ENCODE measurements at places on chromosomes 6 and 20.

GRCh38 chr20:44153636-44154043 lies 33.3 kb downstream of the JPH2 start:
- DNase-seq = no peak

- DNase-seq = no peak
Observed at GRCh38 chr6:152976749-152977148, 6.1 kb downstream of the FBXO5 start.

GRCh38 chr6:43687437-43688347 lies at the start of gene MRPS18A:
Gene MRPS18A, minus strand, starts transcription at chr6:43687791. Its CDS starts 12 bp downstream, at chr6:43687779.
- DNase-seq = peak; percentile 72

GRCh38 chr6:154606457-154606856 lies 96.0 kb upstream of the CNKSR3 start:
- no peak for DNase-seq

GRCh38 chr20:37238935-37239451 lies 22.6 kb downstream of the GHRH start:
- DNase-seq = peak; percentile 55

All from NCI-H2081 (cell line).